Fibroblast of villous mesenchyme (primary cell): ENCODE measurements at places on chromosomes 11 and 22. TPM values are rescaled to one million over a fixed set of nuclear protein-coding genes. Genes with fewer than 3 reads are reported as not detected.

Gene CCND1
- total RNA-seq = 351 and 365 TPM in 2 replicates

Gene PNPLA5
- total RNA-seq = not detected in 2 replicates

Gene VSIG2
- under 0.01 TPM in 1 of 2 replicates, not detected in the other for total RNA-seq

Gene SLC1A2
- 18.7 and 23.7 TPM in 2 replicates for total RNA-seq
